ENCODE measurements at places on chromosomes 12 and 14. TPM values are rescaled to one million over a fixed set of nuclear protein-coding genes. Genes with fewer than 3 reads are reported as not detected.

The SLC6A12 gene
- total RNA-seq, result not detected

The CLEC1B gene
- total RNA-seq, result not detected

The RAD51B gene
- total RNA-seq, result 16.4 TPM

The ANO2 gene
- 0.44 TPM for total RNA-seq

The SLC39A2 gene
- not detected for total RNA-seq

The CLEC1A gene
- total RNA-seq, result not detected

The ACOT4 gene
- 0.15 TPM for total RNA-seq

The POLE2 gene
- 21.2 TPM for total RNA-seq

The DPPA3 gene
- total RNA-seq, result not detected

The GPX2 gene
- total RNA-seq, result not detected

The PRPH gene
- 2.6 TPM for total RNA-seq

The TTC7B gene
- 39.0 TPM for total RNA-seq

The LRRK2 gene
- total RNA-seq, result 15.3 TPM

The PTCSC3 gene
- total RNA-seq, result not detected

The MORN3 gene
- total RNA-seq, result 0.33 TPM

The SYCP3 gene
- total RNA-seq, result not detected
